ENCODE measurements at places on chromosomes 7 and 10.

- DNase-seq, result no peak
Measured at GRCh38 chr10:61128196-61128595, 184.2 kb upstream of the RHOBTB1 start.

DNA sequence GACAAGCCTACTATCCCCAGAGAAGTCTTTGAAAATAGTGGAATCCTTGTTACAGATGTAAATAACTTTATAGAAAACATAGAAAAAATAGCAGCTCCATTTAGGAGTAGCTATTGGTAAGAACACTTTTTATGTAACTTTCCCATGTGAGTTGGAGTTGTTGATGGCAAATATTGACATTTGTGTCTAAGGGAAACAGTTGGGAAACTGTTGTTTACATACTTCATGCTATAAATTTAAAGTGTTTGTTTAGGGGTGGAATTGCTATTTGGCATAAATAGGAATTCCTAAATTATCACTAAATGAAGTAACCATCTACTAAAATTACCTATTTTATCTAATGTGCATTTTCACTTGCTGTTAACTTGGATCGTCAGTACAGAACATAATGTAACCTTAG lies 50.7 kb downstream of the GDI2 start:
- no peak for DNase-seq

- DNase-seq, result no peak
Measured at GRCh38 chr7:30133736-30134610, 813 bp upstream of the MTURN start.

GRCh38 chr10:92997620-92998019 lies 63.0 kb upstream of the CYP26C1 start:
- DNase-seq, result no peak

GRCh38 chr10:78455811-78456210 lies 422.1 kb downstream of the RPS24 start:
- no peak for DNase-seq

DNA sequence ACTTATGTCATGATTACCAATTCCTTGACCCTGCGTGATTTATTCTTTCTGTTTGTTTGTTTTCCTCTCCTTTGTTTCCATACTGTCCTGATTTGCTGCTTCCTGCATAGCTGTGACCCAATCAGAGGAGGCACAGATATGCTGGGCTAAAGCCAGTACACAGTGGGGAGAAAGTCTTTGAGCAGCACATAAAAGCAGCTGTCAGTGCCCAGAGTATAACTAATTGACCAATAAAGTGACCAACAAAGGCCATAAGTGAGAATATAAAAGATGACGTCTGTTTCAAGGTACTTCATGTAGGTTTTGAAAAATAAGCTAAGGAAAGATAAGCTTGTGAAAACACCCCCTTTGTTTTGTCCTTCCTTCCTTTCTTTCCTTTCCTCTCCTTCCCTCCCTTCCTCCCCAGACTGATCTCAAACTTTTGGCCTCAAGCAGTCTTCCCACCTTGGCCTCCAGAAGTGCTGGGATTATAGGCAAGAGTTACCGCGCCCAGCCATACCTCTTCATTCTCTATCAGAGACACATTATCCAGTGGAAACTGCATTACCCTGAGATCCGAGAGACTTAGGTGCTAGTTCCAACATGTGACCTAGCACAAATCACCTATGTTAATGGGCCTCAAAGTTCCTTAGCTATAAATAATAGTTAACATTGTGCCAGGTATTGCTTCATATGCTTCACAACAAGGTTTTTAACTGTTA lies 17.0 kb downstream of the BCAP29 start:
- DNase-seq, result no peak

DNA sequence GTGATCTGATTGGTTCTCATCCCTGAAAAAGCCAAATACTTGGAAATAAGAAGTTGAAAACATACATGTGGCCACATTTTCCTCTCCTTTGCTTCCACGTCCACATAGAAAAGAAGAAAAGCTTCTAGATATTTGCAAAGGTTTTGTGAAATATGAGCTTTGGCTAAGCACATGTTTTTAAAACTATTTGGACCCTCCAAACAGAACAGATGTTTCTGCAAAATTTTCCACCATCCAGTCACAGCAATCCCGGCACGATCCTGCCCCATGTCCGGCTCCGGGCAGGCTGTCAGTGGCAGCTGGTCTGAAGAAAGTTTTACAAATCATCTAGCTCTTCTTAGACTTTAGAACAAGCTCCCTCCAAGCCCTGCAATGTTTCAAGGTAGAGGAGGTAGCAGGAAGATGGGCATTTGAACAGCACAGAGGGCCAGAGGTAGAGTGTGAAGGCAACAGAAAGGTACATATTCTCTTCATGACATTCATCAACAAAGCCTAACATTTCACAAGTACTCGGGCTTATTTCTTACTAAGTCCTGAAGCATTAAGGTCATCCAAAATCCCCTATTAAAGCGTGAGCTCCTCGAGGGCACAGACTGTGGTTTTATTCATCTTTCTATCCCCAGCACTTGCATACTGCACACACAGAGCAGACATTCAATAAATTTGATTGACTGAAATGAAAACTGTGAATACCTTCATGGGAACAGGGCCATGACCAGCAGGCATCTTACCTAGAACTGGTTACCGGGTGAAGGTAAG lies 110.1 kb downstream of the JAZF1 start:
- no peak for DNase-seq

GRCh38 chr10:43043342-43043772 lies 33.5 kb upstream of the RET start:
- no peak for DNase-seq

DNA sequence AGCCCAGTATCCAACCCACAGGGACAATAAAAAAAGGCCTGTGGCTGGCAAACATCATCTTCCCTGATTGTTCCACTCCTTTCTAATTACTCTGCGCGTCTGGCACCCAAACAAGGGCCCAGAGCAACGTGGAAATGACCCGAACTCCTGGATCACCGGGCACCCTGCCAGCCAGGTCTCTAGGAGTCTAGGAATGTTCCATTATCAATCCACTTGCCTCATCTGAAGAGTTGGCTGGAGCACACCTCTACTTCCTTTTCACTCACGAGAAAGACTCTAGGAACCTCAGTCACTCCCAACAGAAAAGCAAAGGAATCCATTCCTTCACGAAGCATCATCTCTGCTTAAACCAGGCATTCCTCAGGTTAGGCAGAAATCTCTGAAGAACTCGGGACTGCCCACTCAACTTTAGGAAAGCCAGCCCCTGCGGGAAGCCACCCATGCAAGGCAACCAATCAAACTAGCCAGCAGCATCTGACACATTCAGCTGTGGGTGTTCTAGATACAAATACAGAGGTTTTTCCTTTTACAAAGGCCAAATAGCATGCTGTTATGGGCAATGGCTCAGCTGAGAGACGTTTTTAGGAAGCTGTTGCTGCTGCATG lies 37.7 kb downstream of the ATXN7L1 start:
- DNase-seq, result no peak

GRCh38 chr7:42453931-42454361 lies 216.9 kb upstream of the GLI3 start:
- DNase-seq, result no peak

DNA sequence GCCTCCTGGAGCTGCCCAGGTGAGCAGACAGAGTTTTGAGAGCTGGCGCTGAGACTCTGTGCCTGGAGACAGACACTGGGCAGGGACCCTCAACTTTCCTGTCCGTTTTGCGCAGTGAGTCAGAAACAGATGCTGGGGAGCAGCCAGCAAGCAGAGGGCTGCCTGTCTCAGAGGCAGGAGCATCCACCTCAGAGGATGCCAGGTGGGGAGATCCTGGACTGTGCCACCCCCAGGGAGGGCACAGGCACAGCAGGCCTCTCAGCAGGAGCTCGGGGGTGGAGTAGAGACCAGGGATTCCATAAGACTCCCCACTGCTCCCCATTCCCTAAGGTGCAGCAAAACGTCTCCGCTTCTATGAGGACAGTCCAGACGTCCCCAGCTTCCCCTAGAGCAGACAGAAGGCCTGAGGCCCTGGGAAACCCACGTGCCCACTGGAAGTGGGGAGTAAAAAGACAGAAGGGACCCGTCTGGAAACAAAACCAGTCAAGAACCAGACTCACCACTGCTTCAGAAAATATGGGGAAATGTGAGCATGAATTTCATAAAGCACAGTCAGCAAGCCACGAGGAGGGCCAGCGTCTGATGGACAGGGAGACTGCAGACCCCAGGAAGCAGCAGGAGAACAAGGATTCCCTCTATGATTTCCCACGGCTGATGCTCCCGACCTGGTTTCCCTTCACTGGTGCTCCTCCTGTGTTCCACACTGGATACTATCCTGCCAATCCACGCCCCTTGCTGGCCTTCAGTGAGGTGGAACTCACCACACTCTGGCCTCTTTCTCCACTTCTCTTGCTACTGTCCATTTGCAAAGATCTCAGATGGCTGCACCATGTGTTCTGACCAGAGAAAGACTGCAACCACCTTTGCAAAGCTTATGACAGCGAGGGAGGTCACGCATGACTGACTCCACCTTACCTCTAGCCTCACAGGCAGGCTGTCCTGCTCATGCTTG lies 151.3 kb upstream of the FAM20C start:
- no peak for DNase-seq

GRCh38 chr7:266851-267840 lies 22.8 kb upstream of the FOXL3 start:
- no peak for DNase-seq

GRCh38 chr10:19847321-19847720 lies 31.1 kb downstream of the PLXDC2 start:
- DNase-seq, result no peak

GRCh38 chr10:7102557-7103349 lies 308.1 kb downstream of the SFMBT2 start:
- no peak for DNase-seq

- no peak for DNase-seq
Measured at GRCh38 chr10:49177391-49178355, 10.5 kb downstream of the TMEM273 start.

DNA sequence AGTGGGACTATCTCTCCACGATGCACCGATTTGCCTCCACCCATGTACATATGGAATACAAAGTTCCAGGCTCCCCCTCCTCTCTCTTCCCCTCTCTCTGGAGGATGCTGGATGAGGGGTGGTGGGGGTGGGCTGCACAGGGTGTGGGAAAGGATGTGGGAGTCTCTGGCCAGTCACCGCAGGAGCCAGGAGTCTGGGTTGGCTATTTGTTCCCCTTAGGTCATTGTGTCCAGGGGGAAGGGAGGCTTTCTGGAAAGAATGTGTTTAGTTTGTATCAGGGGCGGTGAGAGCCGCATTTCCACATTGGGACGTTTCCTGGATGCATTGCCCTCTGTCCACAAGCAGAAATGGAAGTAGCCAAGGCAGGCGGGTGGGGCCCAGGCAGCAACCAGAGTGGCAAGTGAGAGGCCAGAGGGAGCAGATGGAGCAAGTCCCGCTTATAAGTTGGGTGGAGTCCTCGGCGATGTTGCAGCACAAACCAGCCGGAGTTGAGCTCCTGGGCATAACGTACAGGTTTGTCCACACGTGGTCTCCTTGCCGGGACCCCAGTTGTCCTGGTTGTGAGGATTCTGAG lies 63.3 kb downstream of the ZNF777 start:
- DNase-seq, result no peak

GRCh38 chr7:134155871-134156270 lies 28.7 kb downstream of the LRGUK start:
- no peak for DNase-seq

- DNase-seq, result no peak
Measured at GRCh38 chr7:19224951-19225350, 79.7 kb upstream of the FERD3L start.

Data from NCI-H1436 treated with DMSO at 0.1 percent for 48 hours (cell line).